ENCODE measurements at places on chromosomes 13 and 19. TPM values are rescaled to one million over a fixed set of nuclear protein-coding genes. Genes with fewer than 3 reads are reported as not detected.

Gene LMTK3
- 4.7 TPM for total RNA-seq

- peak overlapping the region; percentile 28 for H3K4me3 ChIP-seq
- H3K4me1 ChIP-seq, result peaks cover 10% of the 10 kb centered on the region
- DNase-seq, result peak; percentile 59
- no peak overlapping the region for H3K27ac ChIP-seq
Measured at GRCh38 chr19:56066152-56067023, 54.7 kb downstream of the ZNF787 start.

- no peak for DNase-seq
- no peaks in the 10 kb centered on the region for H3K36me3 ChIP-seq
- no peak overlapping the region for H3K27ac ChIP-seq
- H3K4me1 ChIP-seq, result peaks cover 15% of the 10 kb centered on the region
Measured at GRCh38 chr13:50989476-50989875, 79.9 kb downstream of the RNASEH2B start.

- H3K27me3 ChIP-seq, result no peaks in the 10 kb centered on the region
- no peaks in the 10 kb centered on the region for H3K4me1 ChIP-seq
- no peak overlapping the region for H3K27ac ChIP-seq
Measured at GRCh38 chr19:28990522-28990921, 222.4 kb downstream of the UQCRFS1 start.

- H3K4me3 ChIP-seq, result no peak overlapping the region
- no peak for DNase-seq
- H3K27ac ChIP-seq, result no peak overlapping the region
- no peaks in the 10 kb centered on the region for H3K27me3 ChIP-seq
- H3K4me1 ChIP-seq, result peaks cover 7% of the 10 kb centered on the region
Measured at GRCh38 chr19:13241231-13242104, 91.3 kb downstream of the IER2 start.

Gene ZSCAN18
- 24.0 TPM for total RNA-seq

DNA sequence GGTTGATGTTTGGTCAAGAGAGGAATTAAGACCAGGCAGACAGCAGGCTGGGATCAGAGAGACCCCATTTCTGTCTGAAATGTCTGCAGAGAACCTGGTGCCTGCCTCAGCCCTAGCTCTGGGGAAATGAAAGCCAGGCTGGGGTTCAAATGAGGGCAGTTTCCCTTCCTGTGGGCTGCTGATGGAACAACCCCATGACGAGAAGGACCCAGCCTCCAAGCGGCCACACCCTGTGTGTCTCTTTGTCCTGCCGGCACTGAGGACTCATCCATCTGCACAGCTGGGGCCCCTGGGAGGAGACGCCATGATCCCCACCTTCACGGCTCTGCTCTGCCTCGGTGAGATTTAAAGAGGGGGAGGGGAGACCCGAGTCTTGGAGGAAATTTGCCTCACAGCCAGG lies at the start of gene LILRB4:
Gene LILRB4, plus strand, starts transcription at position 256 of the 400 bp plus-strand sequence. Its CDS starts 49 bp downstream, at position 305.
- H3K36me3 ChIP-seq, result no peaks in the 10 kb centered on the region
- H3K27ac ChIP-seq, result no peak within 1 kb of the TSS
- no peak for DNase-seq
- H3K27me3 ChIP-seq, result no peaks in the 10 kb centered on the region
- H3K4me3 ChIP-seq, result no peak within 1 kb of the TSS

- peak overlapping the region; percentile 66 for H3K4me3 ChIP-seq
- H3K27me3 ChIP-seq, result peaks cover 22% of the 10 kb centered on the region
- no peaks in the 10 kb centered on the region for H3K36me3 ChIP-seq
- peaks cover 17% of the 10 kb centered on the region for H3K4me1 ChIP-seq
- no peak overlapping the region for H3K27ac ChIP-seq
- DNase-seq, result peak; percentile 54
Measured at GRCh38 chr19:49056101-49056901, 1.2 kb downstream of the CGB7 start.

- H3K27ac ChIP-seq, result no peak overlapping the region
- peaks cover 4% of the 10 kb centered on the region for H3K36me3 ChIP-seq
- peak; percentile 59 for DNase-seq
- no peaks in the 10 kb centered on the region for H3K4me1 ChIP-seq
- no peak overlapping the region for H3K4me3 ChIP-seq
Measured at GRCh38 chr19:46753420-46754155, 7.3 kb upstream of the STRN4 start.

Gene ZNF653
- total RNA-seq, result 13.3 TPM

Gene SKA3
- 33.3 TPM for total RNA-seq

Gene SPRY2
- total RNA-seq, result 1.1 TPM

- DNase-seq, result no peak
- peaks cover 15% of the 10 kb centered on the region for H3K4me1 ChIP-seq
- no peaks in the 10 kb centered on the region for H3K36me3 ChIP-seq
- no peak overlapping the region for H3K27ac ChIP-seq
Measured at GRCh38 chr13:30119476-30119875, 187.9 kb downstream of the KATNAL1 start.

GRCh38 chr13:89279374-89279773 lies 1608.2 kb downstream of the SLITRK5 start:
- H3K4me1 ChIP-seq, result no peaks in the 10 kb centered on the region
- H3K27me3 ChIP-seq, result no peaks in the 10 kb centered on the region
- no peaks in the 10 kb centered on the region for H3K36me3 ChIP-seq
- no peak overlapping the region for H3K27ac ChIP-seq
- no peak for DNase-seq
- H3K4me3 ChIP-seq, result no peak overlapping the region

DNA sequence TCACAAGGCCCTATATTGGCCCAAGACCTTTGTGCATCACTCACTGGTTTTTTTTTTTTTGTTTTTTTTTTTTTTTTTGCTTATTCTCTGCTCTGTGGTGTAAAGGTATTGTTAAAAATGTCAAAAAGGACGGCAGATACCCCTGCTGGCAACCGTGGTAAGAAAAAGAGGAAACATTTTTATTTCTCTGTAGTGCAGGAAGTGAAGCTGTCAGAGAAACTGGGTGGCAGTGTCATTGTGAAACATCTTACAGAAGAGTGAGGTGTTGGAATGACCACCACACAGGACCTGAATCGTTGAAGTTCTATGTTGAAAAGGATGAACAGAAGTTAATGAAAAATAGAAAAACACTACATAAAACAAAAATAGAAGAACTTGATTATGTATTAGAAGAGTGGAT lies 346.4 kb downstream of the FGF9 start:
- no peaks in the 10 kb centered on the region for H3K36me3 ChIP-seq
- no peak overlapping the region for H3K4me3 ChIP-seq
- DNase-seq, result no peak
- no peaks in the 10 kb centered on the region for H3K27me3 ChIP-seq

DNA sequence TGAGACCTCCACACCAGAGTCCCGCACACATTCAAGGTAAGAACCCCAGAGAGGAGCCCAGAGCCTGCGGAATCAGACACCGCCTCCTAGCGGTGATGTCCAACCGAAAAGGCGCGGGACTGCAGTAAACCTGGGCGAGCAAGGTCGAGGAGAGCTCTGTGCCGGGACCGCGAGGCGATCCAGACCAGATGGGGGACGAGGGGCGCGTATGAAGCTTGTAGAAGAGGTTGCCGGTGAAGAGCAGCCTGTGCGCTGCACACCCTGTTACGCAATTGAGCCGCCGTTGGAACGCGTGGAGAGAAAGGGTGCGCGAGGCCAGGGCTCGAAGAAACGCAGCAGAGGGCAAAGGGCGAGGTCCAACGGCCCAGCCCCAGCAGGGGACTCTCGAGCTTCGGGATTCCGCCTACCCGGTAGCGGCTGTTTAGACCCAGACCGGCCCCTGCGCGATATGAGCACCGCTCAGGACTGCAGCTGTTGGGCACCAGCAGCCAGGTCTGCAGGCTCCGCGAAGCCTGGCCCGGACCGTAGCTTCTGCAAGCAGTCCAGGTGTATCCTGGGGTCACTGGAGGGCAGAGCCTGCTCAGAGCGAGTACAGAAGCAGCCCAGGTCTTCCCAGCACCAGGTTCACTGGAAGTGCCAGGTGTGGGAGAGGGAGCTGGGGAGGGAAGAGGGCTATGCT lies 65.9 kb upstream of the ZNF599 start:
- no peak overlapping the region for H3K27ac ChIP-seq
- no peaks in the 10 kb centered on the region for H3K27me3 ChIP-seq
- H3K36me3 ChIP-seq, result no peaks in the 10 kb centered on the region

DNA sequence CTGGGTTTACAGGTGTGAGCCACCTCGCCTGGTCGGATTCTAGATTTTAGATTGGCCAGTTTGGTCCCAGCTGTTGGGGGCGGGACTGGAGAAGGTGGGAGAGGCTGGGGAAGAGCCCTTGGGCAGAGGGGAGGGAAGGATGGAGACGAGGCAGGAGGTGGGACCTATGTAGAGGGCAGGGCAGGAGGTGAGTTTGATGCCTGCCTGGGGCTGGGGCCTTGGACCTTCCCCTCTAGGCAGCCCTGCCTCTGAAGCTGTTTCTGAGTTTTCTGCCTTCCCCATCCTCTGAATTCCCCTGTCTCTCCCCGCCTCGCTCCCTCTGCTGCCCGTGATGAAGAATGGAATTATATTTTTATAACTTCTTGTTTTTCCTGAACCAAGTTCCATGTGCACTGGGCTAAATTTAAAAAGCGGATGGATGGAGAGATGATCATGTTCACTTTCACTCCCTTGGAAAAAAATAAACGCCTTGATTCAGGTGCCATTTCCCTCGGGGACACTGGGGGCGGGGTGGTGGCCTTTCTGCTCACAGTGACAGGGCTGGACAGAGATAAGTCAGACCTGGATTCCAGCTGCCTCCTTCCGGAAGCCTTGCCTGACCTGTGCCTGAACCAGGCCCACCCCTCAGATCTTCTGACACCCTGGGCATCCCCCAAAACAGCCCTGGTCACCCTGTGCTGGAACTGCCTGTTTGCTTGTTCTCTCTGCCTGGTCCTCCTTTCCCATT lies 16.5 kb upstream of the TNFAIP8L1 start:
- H3K4me3 ChIP-seq, result no peak overlapping the region
- H3K27me3 ChIP-seq, result no peaks in the 10 kb centered on the region
- H3K27ac ChIP-seq, result no peak overlapping the region
- no peaks in the 10 kb centered on the region for H3K4me1 ChIP-seq

Gene ZGLP1
- total RNA-seq, result 5.6 TPM

Gene NPHS1
- not detected for total RNA-seq

GRCh38 chr19:2168619-2169424 lies 5.1 kb downstream of the DOT1L start:
- peaks cover 35% of the 10 kb centered on the region for H3K4me1 ChIP-seq
- peak overlapping the region; percentile 67 for H3K27ac ChIP-seq
- H3K36me3 ChIP-seq, result no peaks in the 10 kb centered on the region
- DNase-seq, result peak; percentile 14

DNA sequence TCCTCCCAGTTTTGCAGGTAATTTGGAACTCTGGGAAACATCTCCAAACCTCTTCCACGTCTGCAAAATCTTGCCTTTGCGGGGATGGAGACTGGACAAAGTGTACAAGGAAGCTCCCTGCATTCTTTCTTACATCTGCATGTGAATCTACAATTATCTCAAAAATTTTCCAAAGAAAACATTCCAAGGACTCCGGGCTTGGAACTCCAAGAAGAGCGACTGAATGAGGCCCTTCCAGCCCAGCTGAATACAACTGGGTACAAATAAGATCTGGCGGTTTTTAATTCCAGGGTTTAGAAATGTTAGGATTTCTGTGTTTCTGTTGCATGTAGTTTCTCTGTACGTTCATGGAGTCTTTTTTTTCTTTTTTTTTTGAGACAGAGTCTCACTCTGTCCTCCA lies 28.5 kb downstream of the EXOC3L2 start:
- no peak for DNase-seq
- no peak overlapping the region for H3K4me3 ChIP-seq
- H3K4me1 ChIP-seq, result no peaks in the 10 kb centered on the region
- H3K36me3 ChIP-seq, result no peaks in the 10 kb centered on the region
- H3K27ac ChIP-seq, result no peak overlapping the region

Gene HIF3A
- not detected for total RNA-seq

DNA sequence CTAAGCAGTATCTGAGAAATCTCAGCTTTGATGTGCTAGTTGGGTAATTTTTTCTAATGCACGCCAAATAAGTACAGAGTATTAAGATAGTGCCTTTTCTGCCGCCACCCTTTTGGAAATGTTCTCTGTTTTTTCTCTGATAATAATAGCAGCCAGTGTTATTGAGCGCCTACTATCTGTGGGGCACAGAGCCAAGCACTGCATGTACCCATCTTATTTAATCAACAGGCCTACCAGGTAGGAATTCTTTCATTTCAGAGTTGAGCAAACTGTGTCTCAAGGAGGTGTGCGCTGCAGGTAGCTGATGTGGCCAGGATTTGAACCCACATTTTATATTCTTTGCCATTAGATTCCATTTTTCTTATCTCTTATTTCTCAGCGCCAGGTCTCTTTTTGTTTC lies 1.4 kb downstream of the EPN1 start:
- peaks cover 24% of the 10 kb centered on the region for H3K36me3 ChIP-seq
- no peaks in the 10 kb centered on the region for H3K27me3 ChIP-seq
- DNase-seq, result no peak
- H3K27ac ChIP-seq, result no peak overlapping the region
- no peak overlapping the region for H3K4me3 ChIP-seq
- H3K4me1 ChIP-seq, result peaks cover 27% of the 10 kb centered on the region

- H3K4me3 ChIP-seq, result no peak overlapping the region
- peaks cover 15% of the 10 kb centered on the region for H3K4me1 ChIP-seq
- no peaks in the 10 kb centered on the region for H3K36me3 ChIP-seq
- H3K27me3 ChIP-seq, result no peaks in the 10 kb centered on the region
Measured at GRCh38 chr13:46572752-46573431, 19.9 kb downstream of the LRCH1 start.

Gene ZNF729
- not detected for total RNA-seq

Gene TBXA2R
- 2.4 TPM for total RNA-seq

GRCh38 chr19:18122860-18123795 lies 25.6 kb downstream of the MAST3 start:
- no peak overlapping the region for H3K4me3 ChIP-seq
- no peak for DNase-seq
- H3K27me3 ChIP-seq, result no peaks in the 10 kb centered on the region
- peaks cover 37% of the 10 kb centered on the region for H3K36me3 ChIP-seq
- H3K27ac ChIP-seq, result no peak overlapping the region
- H3K4me1 ChIP-seq, result peaks cover 24% of the 10 kb centered on the region

Gene THAP8
- 1.9 TPM for total RNA-seq

GRCh38 chr13:96403651-96404050 lies 313.7 kb downstream of the HS6ST3 start:
- DNase-seq, result no peak
- H3K27me3 ChIP-seq, result no peaks in the 10 kb centered on the region
- H3K4me1 ChIP-seq, result no peaks in the 10 kb centered on the region
- no peak overlapping the region for H3K27ac ChIP-seq

Gene B9D2
- 9.7 TPM for total RNA-seq

Gene TNFSF11
- total RNA-seq, result 6.2 TPM

Gene ZNF606
- total RNA-seq, result 8.7 TPM

Gene ANKRD24
- 0.89 TPM for total RNA-seq

DNA sequence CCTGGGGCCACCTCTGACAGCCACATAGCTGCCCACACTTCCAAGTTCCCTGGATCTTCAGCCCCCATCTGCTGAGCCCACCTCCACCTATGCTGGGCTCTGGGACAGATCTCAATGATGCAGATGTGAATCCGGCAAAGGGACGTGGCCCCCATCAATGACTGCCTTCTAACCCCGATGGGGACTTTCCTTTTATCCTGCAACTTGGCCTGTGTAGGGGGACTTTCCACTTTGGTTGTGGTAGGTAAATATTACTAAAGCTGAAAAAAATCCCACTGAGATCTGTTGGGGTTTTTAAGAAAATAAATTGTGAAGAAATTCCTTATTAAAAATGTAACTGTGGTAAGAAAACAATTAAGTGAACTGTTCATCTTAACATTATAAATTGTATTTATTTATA lies 20.8 kb upstream of the ASPDH start:
- no peaks in the 10 kb centered on the region for H3K27me3 ChIP-seq
- no peak for DNase-seq
- no peak overlapping the region for H3K27ac ChIP-seq
- H3K36me3 ChIP-seq, result no peaks in the 10 kb centered on the region
- H3K4me1 ChIP-seq, result no peaks in the 10 kb centered on the region
- no peak overlapping the region for H3K4me3 ChIP-seq
